ENCODE measurements at places on chromosomes 5 and 9.

- DNase-seq, result no peak
These were observed 2040.5 kb upstream of the C9orf72 start for GRCh38 chr9:29613773-29614172.

DNA sequence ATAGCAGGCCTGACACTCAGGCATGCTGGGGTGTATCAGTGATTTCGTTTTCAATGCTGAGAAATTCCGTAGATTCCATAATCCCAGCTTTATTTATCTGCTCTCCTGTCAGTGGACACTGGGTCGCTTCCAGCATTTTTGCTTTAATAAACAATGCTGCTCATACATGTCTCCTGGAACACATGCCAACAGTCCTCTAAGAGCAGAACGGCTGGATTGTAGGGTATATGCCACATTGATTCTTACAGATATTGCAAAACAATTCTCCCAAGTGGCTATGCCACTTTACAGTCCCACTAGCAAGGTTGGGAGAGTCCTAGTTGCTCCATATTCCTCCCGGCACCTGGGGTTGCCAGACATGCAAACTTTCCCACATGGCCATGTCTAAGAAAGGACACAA lies 81.9 kb downstream of the RAPGEF1 start:
- DNase-seq, result no peak

GRCh38 chr5:97618721-97619120 lies 435.7 kb upstream of the RIOK2 start:
- no peak for DNase-seq

GRCh38 chr9:112061152-112061740 lies 113.9 kb downstream of the SUSD1 start:
- DNase-seq, result peak; percentile 45

GRCh38 chr5:36640949-36641348 lies 34.5 kb downstream of the SLC1A3 start:
- no peak for DNase-seq

DNA sequence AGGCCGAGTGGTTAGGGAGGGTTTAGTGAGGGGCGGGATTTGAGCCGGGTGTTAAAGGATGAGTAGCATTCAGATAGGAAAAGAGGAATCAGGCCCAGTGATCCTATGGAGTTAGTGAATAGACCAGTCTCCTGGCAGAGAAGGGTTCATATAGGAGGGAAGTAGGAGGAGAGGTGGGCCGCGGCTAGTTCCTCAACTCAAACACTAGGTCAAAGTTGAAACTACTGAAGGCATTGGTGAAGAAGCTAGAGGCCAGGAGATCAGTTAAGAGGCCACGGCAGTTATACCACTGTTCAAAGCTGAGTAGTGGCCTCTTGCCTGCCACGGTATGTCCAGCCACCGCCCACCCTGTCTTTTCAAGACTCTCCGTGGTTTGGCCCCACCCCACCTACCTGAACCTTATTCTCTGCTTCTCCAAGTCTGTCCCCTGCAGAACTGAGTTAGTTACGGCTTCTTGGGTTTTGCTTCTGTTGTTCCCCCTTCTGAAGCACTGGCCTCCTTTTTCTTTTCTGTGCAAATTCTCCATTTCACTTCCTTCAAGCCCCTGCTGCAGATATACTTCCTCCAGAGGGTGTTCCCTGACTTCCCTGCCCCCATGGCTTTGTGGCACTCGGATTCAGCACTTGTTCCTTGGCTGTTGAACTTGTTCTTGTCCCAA lies 1.8 kb downstream of the ZBTB34 start:
- no peak for DNase-seq

GRCh38 chr9:12816656-12817101 lies 41.9 kb downstream of the LURAP1L start:
- no peak for DNase-seq

DNA sequence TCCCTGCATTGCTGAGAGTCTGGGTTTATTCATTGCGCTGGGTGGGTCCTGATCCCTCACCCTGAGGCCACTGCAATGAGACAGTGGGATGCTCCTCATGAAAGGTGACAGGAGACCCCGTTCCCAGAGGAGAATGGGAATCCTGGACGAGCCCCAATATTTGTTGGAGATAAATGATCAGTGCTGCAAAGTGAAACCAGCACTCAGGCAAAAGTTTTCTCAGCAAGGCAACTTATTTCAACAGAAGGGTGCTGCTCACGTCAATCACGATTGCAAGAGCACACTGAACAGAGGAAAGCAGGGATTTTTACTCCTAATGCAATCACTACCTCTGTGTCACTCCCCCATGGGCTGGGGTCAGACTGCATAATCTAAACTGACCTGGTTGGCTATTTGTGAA lies 110.2 kb upstream of the MAMDC2 start:
- no peak for DNase-seq

DNA sequence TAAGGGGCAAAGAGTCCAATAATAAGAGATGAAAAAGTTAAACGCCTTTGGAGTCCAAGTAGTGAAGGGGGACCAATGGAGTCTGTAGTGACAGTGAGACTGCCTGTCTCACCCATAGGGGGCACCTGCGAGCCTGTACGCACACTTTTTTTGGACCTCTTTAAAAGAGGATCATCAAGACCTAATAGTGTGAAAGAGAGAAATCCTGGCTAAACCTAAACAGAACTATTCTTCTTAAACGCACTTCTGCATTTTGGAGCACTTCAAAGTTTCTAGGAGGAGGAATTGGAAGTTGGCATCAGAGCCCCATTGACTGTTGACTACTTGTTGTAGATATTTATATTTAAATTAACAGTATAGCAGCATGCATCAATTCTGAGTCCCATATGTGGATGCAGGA lies 636.1 kb upstream of the KLF4 start:
- no peak for DNase-seq

DNA sequence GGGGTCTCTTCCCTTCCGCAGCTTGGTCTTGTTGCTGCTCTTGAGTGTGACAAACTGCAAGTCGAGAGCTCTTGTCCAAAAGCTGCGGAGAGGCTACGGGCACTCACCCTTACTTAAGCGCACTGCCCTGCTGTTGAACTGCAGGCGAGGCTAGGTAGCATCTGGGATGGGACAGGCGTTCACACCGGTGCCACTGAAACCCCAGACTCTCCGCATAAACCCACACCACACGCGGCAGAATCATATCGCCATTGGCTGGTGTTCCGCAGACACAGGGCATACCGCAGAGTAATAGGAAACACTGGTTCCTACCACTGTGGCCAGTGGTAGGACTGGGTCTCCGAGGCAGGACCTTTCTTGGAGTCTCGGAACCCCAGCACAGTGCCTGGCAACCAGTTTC lies 2.2 kb upstream of the NPR3 start:
- no peak for DNase-seq

DNA sequence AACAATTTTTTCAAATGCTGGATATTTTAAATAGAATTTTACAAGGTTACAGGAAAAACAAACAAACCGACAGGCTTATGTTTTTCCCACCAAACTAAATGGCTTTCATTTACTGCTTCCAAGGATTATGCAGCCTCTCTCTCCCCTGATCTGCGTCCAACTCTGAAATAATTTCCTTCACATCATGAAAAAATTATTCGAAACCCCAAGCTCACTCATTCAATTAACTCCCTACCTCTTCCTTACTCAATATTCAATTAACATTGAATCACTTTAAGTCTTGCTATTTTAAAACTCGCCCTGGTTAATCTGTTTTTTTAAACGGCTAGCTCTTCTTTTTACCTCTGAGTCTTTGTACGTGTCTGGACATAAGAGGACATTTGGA lies 336.2 kb downstream of the AGTPBP1 start:
- no peak for DNase-seq

GRCh38 chr5:113047234-113047633 lies 70.6 kb downstream of the DCP2 start:
- DNase-seq, result no peak

GRCh38 chr5:123671711-123672456 lies 159.9 kb downstream of the CSNK1G3 start:
- DNase-seq, result no peak

DNA sequence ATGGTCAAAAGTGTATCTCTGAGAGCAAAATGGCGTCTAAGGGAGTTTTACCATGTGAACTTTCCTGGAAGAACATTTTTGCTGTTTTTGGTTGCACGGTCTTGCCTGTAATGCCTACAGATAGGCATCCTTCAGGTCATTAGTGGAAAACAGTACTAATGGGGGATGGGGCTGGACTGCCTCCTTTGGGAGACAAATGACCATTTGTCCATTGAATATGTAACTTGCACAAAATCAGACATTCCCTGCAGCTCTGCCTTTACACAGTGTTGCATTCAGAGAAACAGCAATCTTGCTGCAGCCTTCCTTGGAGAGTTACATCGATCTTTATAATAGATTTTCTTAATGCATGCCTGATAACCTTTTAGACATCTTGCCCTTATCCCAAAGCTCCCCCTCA lies 138.5 kb upstream of the EGFLAM start:
- DNase-seq, result no peak

DNA sequence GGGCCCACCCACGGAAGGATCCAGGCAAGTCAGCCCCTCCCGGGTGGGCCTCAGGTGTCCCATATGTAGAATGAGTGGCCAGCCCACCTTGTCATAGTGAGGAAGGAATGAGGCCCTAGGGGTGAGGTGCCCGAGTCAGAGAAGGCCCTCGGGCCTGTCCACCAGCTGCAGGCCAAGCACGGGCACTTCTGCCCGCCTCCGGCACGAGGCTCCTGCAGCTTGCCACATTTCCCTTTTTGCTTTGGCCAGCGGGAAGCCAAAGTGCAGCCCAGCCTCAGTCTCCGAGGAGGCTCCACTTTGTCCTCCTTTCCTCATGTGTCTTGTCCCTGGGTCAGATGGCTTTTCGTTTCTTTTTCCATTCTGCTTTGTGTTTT lies 72.9 kb downstream of the PSMB7 start:
- no peak for DNase-seq

DNA sequence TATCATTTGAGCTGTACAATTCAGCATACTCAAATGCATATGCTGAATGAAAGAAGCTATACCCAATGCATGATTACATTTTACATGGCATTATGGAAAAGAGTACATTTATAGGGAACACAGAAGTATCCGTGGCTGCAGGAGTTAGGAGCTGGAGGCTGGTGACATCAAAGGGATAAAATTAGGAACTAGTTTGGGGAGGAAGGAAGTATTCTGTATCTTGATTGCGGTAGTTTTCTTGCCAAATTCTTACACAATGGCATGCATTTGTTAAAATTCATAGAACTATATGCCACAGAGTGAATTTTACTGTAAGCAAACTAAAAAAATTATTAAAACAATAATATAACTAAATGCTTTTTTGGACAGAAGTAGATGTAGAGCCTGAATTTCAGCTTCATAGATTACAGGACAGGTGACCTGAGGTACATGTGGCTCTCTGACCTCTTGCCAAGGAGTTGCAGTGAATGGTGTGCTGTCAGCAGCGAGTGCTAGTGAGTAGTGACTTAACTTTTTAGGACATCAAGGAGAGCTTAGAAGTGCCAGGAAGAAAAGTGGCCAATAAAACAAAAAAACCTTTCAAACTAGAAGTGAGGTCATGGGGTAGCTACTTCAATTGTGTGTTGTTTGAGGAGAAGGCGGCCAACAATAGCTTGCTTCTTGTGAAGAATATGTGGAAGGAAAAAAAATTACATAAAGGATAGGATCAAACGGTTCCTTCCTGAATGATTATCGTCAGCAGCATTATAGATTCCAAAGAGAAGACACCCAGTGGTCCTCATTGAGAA lies 514.9 kb upstream of the CLINT1 start:
- no peak for DNase-seq

DNA sequence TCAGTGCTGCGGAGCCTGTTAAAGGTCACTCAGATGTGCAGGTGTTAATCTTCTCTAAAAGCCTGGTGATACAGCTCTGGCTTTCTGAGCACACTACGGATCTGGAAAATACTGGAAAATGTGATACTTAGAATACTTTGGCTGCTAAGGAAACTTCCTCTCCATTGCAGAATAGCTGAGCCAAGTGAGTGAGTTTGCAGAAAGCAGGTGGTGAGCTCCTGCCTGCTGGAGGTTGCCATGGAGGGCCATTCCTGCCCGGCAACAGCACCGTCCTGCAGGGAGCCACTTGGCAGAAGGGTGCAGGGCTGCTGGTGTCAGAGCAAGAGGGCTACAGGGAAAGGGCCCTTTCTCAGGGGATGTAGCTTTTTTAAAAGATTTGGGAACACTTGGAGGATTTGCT lies 40.7 kb downstream of the SECISBP2 start:
- DNase-seq, result no peak

DNA sequence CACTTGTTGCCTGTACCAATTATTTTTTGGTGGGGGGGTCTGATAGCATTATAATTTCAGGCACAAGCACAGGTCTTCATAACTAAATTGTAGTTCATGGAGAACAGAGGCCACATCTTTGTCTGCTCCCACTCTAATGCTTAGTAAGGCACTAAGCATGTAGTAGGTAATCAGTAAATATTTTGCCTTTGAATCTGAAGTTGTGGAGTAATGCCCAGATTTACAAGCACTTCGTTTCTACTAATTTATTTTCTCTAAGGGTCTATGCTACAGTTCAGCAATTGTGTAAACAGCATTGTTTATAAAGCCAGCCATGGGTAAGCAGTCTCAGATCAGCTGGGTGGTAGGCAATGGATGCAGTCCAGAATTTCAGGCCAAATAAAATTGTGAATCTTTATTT lies 78.6 kb downstream of the GRIA1 start:
- no peak for DNase-seq

- DNase-seq, result no peak
These were observed 244.6 kb upstream of the EFNA5 start for GRCh38 chr5:107915176-107915812.

DNA sequence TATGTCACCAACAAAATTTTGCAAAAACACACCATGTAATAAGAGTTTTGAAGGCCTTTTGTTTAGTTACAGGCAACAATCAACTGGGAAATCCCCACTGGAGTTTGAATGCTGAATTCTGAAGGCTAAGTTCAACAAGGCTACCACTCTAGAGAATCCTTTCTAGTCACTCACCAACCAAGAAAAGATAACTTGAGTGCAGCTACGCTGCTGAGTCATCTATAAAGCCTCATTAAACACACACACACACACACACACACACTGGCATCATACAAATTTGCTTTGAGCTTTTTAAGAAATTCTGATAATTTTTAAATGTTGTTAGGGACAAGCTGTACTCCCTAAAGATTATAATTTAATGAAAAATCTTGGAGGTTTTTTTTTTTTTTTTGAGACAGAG lies 219.6 kb downstream of the DENND1A start:
- no peak for DNase-seq

- DNase-seq, result no peak
These were observed 96.3 kb upstream of the FANCC start for GRCh38 chr9:95413793-95414192.

DNA sequence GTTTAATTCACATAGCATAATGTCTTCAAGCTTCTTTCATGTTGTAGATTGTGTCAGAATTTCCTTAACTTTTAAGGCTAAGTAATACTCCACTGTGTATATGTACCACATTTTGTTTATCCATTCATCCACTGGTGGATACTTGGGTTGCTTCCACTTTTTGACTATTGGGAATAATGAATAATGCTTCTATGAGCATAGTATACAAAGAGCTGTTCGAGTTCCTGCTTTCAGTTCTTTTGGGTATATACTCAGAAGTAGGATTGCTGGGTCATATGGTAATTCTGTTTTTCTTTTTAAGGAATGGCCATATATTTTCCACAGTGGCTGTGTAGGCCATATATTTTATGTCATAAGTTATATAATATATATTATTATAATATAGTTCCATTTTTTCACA lies 3.6 kb upstream of the FAM120AOS start:
- no peak for DNase-seq

All from omental fat pad (tissue), 4 donors.